AG04450 (cell line): ENCODE measurements at places on chromosomes 3 and 15. TPM values are rescaled to one million over a fixed set of nuclear protein-coding genes. Genes with fewer than 3 reads are reported as not detected.

NANOGP8 gene
- 0.11 and 0.15 TPM in 2 replicates for polyA plus RNA-seq

ADAMTSL3 gene
- 0.05 and 0.06 TPM in 2 replicates for polyA plus RNA-seq

DNA sequence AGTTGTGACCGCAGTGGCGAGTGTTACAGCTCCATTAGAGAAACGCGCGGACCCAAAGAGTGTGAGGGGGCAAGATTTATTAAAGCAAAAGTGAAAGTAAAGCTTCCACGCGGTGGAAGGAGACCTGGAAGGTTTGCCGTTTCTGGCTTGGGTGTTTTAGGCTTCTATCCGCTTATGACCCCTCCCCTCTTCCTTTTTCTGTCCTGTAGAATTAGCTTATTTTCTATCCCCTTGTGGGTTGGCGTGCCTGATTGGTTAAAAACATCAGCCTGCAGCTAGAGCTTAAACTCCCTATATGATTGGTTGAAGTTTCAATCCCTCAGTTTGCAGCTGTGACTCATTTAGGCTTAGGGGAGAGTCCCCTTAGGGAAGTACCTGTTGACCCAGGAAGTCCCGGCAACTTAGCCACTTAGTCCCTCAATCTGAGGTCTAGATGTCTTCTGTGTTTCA lies 39.6 kb downstream of the C3orf38 start:
- no peak for DNase-seq

CCR9 gene
- not detected in 2 replicates for polyA plus RNA-seq

- no peak for DNase-seq
These were observed 94.1 kb downstream of the CADPS start for GRCh38 chr3:62781121-62781520.

GRCh38 chr3:58801541-58801940 lies 135.0 kb upstream of the FAM3D start:
- no peak for DNase-seq

TMCO5A gene
- not detected in 2 replicates for polyA plus RNA-seq

DNA sequence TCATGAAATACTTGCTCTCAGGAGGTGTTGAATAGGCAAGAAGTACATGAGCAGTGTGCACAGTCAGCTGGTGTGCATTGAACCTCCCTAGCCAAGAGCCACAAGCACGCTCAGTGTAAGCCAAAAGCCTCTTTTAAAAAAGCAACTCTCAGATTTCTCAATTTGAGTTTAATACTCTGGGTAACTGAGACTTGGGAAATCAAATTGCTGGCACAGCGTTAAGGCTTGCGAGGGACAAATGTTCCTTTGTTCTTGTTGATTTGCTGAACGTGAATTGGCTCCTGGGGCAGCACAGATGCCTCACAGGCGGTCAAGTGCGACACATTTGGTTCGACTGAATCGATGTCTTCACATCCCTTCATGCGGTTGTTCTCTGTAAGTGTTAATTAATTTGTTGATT lies at the start of gene FAM240A:
TSS of gene FAM240A (plus strand) at position 202 of the 400 bp plus-strand sequence. CDS start at position 361, 159 bp downstream.
- DNase-seq: no peak

DNA sequence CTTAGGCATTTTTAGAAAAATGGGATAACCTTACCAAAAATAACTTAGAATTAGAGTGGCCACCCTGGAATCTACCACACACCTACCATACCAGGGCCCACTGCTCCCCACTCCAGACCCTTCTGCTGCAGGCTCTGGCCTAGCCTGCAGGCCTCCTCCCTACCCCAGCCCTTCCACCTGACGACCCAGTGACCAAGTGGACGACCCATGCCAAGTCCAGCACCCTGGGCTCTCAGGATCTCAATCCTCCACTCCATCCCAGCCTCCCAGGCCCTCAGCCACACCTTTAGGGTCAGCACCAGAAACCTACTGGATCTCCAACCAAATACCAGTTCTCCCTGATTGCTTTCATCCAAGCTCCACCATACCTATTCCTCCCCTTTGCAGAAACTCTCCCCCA lies 145.8 kb downstream of the TPRA1 start:
- no peak for DNase-seq

DNA sequence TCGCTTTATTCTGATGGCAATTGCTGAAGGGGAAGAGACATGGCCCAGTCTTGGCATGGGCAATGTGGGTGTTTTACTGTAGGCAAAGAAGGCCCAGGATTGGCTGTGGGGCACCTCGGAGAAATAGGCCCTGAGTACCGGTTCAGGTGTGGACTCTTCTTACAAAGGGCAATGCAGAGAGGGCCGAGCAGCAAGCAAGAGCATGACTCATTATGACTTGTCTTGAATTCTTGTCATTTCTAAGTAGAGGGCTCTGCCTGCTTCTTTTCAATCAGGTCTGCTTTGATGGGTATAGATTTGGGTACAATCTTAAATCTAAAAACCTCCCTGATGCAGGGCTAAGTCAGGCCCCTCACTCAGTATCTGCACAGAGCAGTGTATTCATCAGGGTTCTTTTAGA lies 14.8 kb upstream of the BUB1B start:
- DNase-seq: no peak

DNA sequence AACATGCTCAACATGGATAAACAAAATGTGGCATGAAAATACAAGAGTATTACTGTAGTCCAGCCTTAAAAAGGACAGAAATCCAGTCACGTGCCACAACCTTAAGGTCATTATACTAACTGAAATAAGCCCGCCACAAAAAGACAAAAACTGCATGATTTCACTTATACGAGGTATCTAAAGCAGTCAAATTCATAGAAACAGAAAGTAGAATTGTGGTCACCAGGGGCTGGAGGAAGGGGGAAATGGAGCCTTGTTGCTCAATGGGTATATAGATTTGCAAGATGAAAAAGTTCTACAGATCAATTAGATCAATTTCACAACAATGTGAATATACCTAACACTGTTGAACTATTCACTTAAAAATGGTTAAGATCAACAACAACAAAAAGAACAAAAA lies 7.4 kb downstream of the GLB1 start:
- no peak for DNase-seq

DNA sequence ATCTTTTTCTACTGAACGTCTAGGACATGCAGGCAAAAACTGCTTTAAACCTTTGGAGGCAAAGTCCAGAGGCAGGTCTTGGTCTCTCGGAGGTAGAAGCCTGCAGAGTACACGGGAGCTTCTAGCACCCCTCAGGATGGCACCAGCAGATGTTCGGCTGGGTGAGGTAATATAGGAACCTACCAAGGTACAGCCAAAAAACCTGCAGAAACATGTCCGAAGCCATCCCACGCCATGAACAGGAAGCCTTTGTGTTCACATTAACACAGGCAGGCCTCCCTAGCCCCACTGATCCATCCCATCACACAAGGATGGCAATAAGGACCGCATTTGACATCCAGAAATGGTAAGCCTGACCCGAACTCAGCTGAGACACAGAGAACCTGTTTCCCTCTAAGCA lies 157.9 kb upstream of the HES1 start:
- no peak for DNase-seq

CLDN1 gene
- polyA plus RNA-seq: 9.6 and 9.8 TPM in 2 replicates

UROC1 gene
- not detected in 2 replicates for polyA plus RNA-seq

MYLK gene
- polyA plus RNA-seq: 1,040 and 1,320 TPM in 2 replicates

DNA sequence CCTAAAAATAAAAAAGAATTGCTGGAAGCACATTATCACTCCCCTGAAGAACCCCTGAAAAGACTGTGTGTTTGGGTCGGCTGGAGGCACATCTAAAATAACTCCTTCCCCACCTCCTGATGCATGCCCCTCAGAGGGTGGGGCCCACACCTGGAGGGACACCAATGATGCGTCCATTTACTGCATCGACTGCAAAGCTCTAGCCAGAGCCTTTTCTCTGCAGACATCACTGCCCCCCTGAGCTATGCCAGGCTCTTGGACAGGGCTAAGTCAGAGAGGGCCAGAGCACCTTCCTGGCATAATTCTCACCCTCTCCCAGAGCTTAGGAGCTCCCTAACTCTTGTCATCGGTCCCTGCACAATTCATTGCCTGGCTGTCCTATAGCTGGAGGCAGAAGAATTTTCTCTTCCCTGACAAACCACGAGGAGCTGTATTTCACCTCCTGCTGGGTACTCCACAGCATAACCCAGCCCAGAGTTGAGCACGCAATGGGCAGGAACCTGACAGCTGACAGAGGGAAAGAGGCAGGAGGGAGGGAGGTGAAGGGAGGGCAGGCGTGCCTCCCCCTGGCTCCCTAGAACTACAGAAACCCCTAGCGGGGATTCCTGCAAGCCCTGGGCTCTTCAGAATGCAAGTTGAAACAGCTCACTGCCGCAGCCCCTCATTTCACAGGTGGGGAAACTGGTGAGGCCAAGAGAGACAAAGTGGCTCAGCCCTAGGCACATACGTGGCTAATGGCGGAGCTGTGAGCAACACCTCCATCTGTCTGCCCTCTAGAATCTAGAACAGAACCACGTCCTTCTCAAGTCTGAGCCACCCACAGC lies 46.6 kb downstream of the XXYLT1 start:
- DNase-seq: no peak

- no peak for DNase-seq
These were observed 269.2 kb upstream of the GOLIM4 start for GRCh38 chr3:168364967-168365366.

PTH1R gene
- 0.05 and 0.09 TPM in 2 replicates for polyA plus RNA-seq

GRCh38 chr15:78641102-78641748 lies at the start of gene CHRNB4:
Gene CHRNB4, minus strand, starts transcription at chr15:78641210. Its CDS starts 77 bp downstream, at chr15:78641133.
- no peak for DNase-seq

GRCh38 chr3:52670621-52671521 lies 14.8 kb downstream of the PBRM1 start:
- peak; percentile 99 for DNase-seq

DNA sequence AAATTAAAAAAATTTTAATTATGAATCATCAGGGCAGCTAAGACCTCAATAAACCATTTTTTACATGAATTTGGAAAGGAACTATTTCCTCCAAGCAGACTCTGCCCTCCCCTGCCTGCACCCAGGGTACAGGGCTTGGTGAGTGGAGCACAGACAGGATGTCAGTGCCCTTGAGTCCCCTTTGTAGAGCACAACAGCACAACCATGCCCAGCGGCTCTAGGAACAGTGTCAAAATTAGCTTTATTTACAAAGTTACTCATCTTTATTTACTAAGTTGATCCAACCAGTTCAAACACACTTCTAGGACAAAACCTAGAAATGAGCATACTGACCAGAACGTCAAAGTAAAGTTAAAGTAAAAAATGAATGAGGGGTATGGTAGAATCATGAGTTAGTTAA lies 90.6 kb upstream of the TSC22D2 start:
- no peak for DNase-seq

PAK6 gene
- not detected in 2 replicates for polyA plus RNA-seq

GRCh38 chr3:23748398-23749110 lies 57.2 kb upstream of the UBE2E1 start:
- no peak for DNase-seq

GRCh38 chr15:60363087-60363549 lies 34.7 kb downstream of the ANXA2 start:
- DNase-seq: no peak

DNA sequence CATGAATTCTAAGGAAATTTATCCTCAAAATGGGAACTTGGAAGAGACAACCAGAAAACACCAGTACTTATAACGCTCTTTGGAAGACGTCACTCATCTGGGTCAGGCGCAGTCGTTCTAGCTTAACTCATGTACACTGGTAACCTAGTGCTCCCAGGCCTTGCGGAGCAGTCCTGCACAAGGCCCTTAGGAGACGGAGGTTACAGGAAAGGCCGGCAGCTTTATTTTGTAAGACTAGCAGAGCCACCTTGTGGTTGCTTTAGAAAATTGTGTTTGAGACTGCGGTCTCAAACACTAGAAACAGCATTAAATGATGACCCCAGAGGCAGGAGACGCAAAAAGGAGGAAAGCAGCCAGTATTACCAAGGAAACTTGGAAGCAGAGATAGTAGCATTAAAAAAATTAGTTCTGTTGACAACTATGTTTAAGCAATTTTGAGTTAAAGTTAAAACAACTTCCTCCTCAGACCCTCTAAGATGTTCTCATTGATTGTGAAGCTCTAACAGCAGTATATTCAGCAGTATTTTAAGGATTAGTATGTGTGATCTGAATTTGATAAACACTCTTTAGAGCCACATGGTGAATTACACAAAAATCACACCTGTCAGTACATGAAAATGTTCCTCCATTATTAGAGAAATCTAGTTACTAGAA lies 141.9 kb upstream of the C2CD4B start:
- peak; percentile 23 for DNase-seq

CRYGS gene
- 1.6 and 2.0 TPM in 2 replicates for polyA plus RNA-seq

DNA sequence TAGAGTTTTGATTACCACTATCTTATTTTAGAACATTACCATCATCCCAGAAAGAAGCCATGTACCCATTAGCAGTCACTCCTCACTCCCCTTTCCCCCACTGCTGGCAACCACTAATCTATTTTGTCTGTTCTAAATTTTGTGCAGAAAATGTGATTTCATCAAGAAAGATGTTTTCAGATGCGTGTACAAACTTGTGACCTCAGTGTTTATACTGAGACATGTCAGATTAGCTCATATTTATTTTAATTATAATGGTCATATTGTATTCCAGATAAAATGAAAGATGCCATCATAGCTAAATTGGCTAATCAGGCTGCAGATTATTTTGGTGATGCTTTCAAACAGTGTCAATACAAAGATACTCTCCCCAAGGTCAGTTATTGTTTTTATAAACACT lies 27.8 kb downstream of the PDCD6IP start:
- DNase-seq: no peak

MEX3B gene
- polyA plus RNA-seq: 6.3 TPM in 2 replicates

- DNase-seq: no peak
These were observed 3.4 kb upstream of the CLN6 start for GRCh38 chr15:68232937-68233336.

NEIL1 gene
- polyA plus RNA-seq: 1.1 and 2.0 TPM in 2 replicates

TTLL13 gene
- 0.04 and 0.07 TPM in 2 replicates for polyA plus RNA-seq

DNA sequence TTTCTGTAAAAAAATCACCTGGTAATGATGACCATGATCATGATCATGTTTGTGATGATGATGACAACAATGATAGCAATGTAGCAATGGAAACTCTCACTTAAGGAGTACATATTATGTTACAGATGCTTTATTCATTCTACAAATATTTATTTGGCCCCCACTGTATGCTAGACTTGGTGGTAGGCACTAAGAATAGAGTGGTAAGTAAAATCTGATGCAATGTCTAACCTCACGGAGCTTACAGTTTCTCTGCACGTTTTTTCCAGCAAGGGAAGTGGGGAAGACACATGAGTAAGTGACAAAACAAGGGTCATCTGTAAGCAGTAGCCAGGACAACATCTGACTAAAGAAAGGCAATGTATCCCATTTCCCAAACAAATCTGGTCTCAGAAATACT lies 199.4 kb upstream of the MRPL3 start:
- no peak for DNase-seq

DNA sequence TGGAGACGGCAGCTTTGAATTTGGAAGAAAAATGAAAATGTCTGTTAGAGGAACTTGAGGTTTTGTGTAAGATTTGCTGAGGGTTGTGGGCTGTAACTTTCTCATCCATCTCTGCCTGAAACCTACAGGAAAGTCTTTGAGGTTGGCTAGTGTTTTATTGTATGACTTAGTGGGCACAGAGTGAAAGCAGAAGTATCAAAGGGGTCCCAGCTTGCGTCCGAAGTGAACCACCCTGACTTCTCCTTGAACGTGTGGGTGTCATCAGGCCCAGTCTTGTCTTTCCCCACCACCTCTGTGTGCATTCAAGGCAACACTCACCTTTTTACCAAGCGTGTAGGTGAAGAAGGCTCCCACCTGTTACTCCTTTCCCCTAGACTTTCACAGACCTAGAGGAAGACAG lies 682.1 kb upstream of the CFAP20DC start:
- DNase-seq: no peak

LMAN1L gene
- not detected in 2 replicates for polyA plus RNA-seq
